Activated T-cell treated with anti-CD3 and anti-CD28 coated beads for 24 hours (primary cell): ENCODE measurements at places on chromosomes 12 and 14.

GRCh38 chr14:70776197-70776596 lies 33.1 kb downstream of the MAP3K9 start:
- no peak for DNase-seq

DNA sequence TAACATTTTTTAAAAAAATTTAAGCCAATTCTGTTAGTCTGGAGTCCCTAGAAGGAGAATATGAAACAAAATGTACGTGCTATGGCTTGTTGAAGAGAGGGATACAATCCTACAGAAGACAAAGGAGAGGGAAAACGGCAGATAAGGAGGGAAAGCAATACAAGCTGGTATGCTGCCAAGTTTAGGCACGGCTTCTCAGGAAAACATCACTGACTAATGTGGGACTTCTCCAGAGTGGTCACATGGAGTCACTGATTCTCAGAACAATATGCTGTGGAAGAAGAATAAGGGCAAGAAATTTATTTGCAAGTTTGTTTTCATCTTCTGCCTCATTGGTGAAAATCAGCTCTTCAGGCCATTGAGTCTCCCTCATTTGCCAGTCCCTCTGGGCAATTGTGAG lies 22.9 kb upstream of the NR1H4 start:
- no peak for DNase-seq

- DNase-seq, result no peak
These were observed 29.7 kb downstream of the XRCC3 start for GRCh38 chr14:103685276-103686211.

DNA sequence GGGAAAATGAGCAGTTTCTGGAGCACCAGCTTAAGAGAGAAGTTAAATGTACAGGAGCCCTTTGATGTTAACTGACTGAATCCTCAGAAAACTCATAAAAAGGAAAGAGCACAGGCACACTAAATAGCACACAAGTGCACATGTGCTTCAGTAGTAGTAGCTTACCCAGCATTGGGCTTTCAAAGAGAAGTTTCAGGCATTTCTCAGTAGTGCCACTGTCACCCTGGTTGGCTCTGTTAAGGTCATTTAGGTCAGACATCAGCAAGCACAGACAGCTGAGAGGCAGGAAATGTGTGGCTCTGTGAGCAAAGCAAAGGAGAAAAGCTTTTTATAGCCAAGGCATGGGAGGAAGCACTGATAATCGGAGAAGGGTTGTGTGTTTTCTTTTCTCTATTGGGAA lies 96.3 kb upstream of the HIF1A start:
- no peak for DNase-seq

DNA sequence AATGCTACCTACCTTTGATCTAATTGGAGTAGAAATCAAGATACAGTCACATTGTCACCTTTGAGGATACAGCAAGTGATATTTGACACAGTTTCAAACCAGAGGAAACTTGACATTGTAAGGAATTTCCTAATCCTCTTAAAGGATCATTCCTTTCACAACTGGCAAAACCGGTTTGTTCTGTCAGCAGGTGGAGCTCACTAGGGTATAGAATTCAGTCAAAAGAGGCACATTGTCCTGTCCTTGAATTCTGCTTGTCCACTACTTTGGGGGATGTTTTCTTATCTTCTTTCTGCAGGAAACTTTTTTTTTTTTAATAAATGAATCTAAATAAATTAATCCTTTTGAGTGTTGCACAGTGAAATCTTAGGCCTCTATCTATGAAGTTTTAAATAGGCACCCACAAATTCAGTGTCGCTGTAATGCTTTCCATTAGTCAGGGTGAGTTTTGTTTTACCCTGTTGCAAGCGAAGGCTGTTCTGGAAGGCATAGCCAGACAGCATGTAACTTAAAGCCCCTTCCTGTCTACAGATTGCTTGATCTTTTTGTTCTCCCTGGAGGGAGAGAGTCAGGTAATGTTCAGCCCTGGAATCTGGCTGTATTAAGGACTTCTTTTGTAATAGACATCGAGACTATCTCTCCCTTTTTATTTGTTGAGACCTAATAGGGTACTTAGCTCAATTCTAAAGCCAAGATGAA lies 285.0 kb upstream of the RGS6 start:
- no peak for DNase-seq
